Hematopoietic multipotent progenitor cell (in vitro differentiated cells): ENCODE measurements at places on chromosomes 12 and 14.
A peak's percentile ranks its signal among the peaks of the same experiment; 100 is the strongest.

- DNase-seq = no peak
These were observed 87.2 kb downstream of the PAPLN start for GRCh38 chr14:73324533-73324932.

- no peak for DNase-seq
These were observed 298.7 kb upstream of the SRRM4 start for GRCh38 chr12:118682656-118683055.

GRCh38 chr14:36647417-36647823 is 14.2 kb upstream of the PAX9 start:
- no peak for DNase-seq

DNA sequence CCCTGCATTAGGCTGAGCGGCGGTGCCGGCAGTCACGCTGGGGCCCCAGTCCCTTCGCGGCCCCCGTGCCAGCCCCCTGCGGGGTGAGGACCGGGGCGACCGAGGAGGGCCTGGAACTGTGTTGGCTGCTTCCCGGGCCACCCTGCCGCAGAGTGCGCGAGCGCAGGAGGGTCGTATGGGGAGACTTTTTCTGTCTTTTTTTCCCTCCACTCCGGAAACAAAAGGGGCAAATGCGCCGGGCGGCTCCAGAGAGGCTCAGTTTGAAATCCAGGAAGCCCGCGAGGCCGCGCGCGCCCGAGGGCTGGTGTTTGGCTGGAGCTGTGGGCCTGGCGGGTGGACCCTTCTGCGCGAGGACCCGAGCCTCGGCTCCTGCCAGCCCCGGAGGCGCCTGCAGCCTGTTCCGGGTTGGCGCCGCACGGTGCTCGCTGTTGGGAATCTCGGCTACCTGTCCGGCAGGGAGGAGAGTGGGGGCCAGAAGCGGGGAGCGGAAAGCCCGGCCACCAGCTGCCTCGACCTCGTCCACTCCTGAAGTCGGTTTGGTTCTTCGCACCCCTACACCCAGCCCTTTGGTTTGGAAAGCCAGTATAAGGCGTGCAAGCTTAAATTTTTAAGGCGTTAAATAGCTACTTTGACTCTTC is 638 bp downstream of the PLEKHG3 start:
- DNase-seq = no peak

- DNase-seq = no peak
These were observed 65.1 kb upstream of the NCOR2 start for GRCh38 chr12:124632519-124632984.

GRCh38 chr14:88386256-88386794 is 868 bp downstream of the SPATA7 start:
- DNase-seq = no peak

DNA sequence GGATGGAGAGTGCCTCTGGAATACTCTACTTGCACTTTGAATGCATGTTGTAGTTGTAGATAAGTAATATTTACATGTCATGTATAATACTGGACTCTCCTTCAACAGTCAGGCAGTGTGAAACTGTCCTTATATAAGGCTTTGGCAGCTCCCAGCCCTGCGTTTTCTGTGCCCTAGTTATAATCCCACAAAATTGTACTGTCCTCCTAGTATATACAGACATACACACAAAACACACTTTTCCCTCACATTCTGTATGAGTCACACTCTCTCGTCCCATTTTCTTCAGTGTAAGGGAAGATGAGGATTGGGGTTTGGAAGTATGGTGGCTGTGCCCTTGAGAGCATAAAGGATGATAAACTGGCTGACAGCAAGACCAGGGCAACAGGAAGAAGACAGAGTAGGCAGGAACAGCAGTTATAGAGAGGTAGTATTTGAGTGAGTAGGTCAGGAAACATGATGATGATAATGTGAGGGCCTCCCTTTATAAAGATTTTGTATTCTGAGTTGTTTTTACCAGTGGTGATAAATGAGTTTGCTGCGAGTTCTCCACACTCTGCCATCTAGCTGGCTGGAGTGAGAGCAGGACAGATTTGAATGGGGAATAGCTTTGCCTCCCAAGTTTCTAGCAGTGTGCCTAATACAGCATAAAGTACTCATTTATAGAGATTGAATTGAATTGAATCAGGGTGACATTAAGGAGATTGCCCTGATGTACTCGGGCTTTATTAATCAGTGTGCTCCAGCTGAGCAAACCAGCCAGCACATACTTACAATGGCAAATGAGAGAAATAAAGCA is 5.0 kb downstream of the CREBL2 start:
- DNase-seq = no peak

DNA sequence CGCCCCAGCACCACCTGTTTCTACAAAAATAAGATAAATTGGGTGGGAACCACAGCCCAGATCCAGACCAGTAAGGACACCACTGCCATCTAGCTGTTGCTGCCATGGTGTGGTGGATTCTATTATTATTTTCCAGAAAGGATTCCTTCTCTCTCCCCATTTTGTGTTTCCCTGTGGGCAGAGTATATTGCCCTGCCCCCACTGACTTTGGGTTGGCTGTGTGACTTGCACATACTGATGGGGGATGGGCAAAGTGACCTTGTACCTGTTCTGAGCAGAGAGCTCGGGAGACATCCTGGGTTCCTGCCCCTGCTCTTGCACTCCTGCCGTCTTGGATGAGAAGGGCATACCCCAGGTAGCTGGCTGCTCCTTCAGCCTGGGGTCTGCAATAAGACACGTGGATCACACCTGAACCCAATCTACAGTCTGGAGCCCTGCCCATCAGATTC is 24.3 kb downstream of the MOAP1 start:
- DNase-seq = peak; percentile 39

GRCh38 chr12:133256321-133256720 is 20.6 kb upstream of the ANHX start:
- DNase-seq = no peak

- no peak for DNase-seq
These were observed 87.7 kb upstream of the FOXG1 start for GRCh38 chr14:28678887-28679286.

DNA sequence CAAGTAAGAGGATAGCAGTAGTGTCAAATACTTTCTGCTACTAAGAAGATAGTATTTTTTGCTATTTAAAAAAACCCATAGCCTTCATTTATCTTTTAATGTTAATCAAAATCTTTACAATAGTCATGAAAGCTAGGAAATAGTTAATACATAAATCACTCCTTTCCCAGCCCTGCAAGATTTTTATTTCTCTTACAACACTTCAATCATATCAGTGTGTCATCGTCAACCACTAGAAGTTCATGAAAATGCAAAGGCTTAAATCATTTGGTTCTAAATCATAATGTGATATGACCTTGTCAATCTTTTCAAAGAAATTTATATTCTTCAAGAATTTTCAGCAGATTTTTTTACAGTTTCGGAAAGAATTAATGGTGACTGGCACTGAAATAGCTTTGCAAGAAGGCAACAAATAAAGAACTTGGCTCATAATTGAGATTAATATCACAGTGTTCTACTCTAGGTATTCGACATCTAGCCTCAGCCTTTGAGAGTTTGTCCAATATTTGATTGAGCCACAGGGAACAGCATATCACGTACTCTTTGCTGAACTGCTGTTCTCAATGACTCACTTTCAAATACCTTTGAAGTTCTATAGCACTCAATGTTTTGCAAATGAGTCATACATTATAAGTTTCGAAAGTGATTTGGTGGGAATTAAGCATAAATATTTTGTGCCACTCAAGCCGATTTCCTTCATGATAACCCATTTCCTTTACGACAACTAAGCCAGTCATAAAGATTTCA is 384.0 kb upstream of the FOXG1 start:
- no peak for DNase-seq

GRCh38 chr12:22164139-22164538 is 118.1 kb downstream of the CMAS start:
- no peak for DNase-seq

DNA sequence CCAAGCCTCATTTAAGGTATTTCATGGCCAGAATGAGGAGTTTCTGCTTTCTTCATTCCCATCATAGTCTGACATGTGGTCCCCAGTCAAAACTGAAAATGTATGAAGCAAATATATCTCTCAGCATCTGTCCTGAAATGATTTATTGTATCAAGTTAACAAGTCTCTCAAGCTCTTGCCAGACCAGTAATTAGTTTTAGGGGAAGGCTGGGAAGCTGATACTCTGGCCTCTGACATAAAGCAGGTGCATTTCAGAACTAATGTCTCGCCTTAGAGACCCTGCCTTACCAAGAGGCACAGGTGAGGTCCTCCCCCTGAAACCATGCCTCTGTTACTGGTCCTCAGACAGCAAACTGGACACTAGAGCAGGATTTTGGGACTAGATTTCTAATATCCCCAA is 266.5 kb downstream of the SLC15A4 start:
- no peak for DNase-seq

GRCh38 chr12:44653861-44654527 is 222.1 kb downstream of the NELL2 start:
- DNase-seq = no peak

GRCh38 chr12:2858334-2858733 is 1.5 kb upstream of the TEX52 start:
- DNase-seq = no peak

- no peak for DNase-seq
These were observed 20.6 kb upstream of the APOLD1 start for GRCh38 chr12:12764824-12765223.

- DNase-seq = no peak
These were observed 24.6 kb upstream of the TRIM9 start for GRCh38 chr14:51119411-51120051.

GRCh38 chr14:68464711-68465110 is 328.2 kb downstream of the ZFP36L1 start:
- no peak for DNase-seq

DNA sequence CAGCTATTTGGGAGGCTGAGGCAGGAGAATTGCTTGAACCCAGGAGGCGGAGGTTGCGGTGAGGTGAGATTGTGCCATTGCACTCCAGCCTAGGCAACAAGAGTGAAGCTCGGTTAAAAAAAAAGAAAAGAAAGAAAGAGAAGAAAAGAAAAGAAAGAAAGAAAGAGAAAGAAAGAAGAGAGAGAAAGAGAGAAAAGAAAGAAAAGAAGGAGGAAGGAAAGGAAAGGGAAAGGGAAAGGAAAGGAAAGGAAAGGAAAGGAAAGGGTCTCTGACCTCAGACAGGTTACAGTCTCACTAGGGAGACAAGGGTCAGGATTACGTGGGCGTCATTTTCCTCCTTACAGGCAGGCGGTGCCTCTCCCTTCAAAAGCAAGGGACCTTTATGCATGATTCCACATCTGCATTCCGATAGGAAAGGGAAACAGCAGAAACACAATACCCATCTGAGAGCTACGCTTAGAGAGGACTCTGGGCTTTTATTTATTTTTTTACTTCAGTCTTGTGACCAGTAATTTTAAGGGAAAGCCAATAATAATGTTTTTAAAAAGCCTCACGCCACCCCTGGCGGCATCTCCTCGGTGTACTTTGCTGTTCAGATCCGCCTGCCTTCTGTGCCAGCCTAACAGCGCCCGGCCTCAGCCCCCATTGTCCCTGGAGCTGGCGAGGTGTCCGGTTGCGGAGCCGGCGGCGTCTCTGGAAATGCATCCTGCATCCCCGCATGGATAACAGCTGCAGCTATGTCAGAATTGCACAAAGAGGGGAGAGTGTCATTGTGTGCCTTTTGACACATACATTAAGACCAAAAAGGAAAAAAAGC is 945 bp upstream of the HIP1R start:
- no peak for DNase-seq

DNA sequence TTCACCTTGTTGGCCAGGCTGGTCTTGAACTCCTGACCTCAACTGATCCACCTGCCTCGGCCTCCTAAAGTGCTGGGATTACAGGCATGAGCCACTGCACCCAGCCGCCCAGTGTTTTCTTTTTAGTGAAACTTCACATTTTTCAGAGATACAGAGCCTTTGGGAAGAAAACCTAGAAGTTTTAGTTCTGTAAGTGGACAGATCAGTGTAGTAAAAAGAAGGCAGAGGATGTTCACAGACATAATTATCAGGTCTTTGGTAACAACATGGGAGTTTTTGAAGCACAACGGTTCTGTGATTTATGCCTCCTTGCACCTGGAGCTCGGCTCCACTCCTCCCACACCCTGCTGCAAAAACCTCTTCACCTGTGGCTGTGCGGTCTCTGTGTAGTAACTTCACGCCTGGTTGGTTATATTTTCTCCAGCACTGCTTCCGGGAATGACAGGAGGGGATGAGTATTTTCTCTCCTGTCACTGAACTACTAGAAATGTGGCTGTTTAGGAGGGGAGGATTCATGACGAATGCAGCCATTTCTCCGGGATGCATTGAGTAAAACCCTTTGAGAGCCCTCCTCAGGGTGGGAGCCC is 67.0 kb downstream of the ARF6 start:
- no peak for DNase-seq
